SK-N-SH treated with all-trans-retinoic acid at 6 μM for 48 hours (cell line): ENCODE measurements at places on chromosomes 4 and X.
A peak's percentile ranks its signal among the peaks of the same experiment; 100 is the strongest.

DNA sequence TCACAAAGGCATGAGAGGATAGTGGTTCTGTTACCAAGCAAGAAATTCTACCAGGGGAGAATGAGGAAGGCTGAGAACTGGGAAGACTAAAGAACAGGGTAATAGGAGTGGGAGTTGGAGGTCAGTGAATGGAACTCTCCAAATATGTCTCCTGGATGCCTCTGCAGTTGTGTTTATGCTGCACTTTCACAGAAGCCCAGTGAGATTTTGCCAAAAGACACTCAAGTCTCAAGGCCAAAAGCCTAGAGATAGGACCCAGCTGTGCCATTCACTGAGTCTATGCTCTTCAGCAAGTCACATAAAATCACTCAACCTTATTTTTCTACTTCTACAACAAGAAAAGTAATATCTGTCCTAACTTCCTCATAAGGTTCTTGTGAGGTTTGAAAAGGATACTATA, 285.4 kb downstream of the UNC5C start:
- no peak for ATAC-seq

- no peak for ATAC-seq
Observed at GRCh38 chrX:74238771-74239170, 65.2 kb upstream of the ZCCHC13 start.

GRCh38 chr4:80809039-80809729, 221.3 kb upstream of the BMP3 start:
- ATAC-seq = no peak

GRCh38 chr4:68283095-68283494, 37.6 kb upstream of the TMPRSS11B start:
- no peak for ATAC-seq

DNA sequence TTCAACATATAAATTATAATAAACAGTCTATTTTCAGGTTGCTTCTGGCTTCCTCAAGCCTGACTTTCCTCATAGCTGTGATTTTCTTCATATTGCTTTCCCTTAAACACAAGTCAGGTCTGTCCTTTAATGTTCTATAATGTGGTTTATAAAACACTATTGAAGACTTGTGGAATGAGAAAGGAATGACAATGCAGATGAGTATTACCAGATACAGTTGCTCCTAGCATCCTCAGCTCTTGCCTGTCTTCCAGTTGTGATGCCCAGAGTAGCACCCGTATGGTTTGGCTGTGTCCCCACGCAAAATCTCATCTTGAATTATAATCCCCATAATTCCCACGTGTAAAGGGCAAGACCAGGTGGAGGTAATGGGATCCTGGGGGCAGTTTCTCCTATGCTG, 265.7 kb upstream of the BOD1L1 start:
- ATAC-seq = peak; percentile 53
